ENCODE measurements at places on chromosomes 7 and 10.

DNA sequence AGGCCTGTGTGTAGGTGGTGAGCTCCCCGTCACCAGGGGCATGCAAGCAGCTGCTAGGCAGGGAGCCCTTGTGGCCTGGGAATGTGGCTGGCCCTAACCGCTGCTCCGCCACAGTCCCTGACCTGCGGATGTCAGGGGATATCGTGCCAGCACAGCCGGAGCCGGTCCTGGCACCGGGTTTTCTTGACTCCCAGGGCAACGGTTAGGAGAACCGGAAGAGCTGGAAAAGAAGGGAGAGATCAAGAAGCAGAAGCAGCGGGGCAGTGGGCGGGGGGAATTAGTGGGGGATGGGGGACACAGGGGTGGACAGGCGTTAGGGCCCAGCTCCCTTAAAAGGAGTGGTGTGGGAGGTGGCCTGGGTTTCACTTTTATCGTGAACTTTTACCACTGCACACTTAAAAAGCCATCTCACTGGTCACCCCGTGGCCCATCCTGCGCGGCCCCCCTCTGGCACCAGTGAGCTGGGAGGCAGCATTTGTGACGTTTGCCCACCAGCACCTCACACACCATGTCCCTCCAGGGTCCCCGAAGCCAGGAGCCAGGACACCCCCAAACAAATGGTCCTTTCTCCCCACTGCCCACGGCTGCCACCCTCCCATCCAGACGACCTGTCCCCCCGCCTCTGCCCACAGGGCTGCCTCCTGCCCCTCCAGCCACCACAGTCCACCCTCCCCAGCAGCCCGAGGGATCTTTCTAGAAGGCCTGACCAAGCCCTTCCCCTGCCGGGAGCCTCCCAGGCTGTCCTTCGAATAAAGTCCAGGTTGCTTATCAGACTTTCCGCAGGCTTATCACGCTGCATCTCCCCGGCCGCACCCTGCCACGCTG is 1.8 kb upstream of the MICALL2 start:
- DNase-seq = no peak

DNA sequence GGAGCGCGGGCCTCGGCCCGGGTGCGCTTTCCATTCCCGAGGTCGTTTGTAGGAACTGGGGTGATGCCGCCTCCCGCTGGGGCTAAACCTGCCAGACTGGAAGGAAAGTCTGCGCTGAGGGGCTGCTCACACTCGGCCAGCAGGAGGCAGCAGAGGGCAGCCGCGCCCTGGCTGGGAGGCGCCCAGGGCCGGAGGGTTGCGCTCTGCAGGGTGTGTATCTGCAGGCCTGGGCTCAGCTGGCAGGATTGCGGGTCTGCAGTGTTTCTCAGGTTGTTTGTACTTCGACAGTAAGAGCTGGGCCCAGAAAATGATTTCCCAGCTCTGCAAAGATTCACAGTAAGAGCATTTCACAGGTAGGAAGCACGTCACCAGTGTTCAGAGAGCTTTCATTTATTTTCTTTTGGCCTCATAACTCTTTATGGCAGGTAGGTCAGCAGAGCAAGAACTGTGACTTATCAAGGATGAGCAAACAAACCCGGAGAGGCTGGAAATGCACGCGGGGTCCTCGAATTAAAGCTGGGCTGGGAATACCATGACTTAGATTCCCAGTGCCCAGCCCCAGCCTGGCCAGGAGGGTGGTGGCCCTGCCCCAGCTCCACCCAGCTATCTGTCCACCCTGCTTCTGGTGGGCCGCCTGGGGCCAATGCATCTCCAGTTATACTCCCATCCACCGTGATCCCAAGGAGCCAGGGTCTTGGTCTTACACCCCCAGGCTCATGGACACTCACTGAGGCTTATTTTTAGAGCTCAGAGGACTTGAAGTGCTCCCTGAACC is 15.2 kb upstream of the PPP2R2D start:
- peak; percentile 85 for DNase-seq

DNA sequence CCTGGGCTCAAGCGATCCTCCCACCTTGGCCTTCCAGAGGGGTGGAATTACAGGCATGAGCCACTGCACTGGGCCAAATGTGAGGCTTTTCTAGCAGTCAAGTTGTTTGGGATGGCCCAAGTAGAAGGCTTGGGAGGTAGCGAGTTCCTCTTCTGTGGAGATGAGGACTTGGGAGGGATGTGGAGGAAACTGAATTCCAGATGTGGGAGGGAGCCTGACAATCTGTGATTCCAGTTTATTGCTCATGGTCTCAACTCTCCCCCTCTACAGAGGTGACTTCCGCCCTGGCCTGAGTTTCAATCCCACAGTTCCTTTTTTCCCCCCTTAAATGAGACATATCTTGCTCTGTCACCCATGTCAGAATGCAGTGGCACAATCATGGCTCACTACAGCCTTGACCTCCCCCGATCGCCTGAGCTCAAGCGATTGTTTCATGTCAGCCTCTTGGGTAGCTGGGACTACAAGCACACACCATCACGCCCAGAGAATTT is 3.4 kb downstream of the STYXL1 start:
- no peak for DNase-seq

- no peak for DNase-seq
Observed at GRCh38 chr10:112584276-112584675, 137.3 kb downstream of the VTI1A start.

GRCh38 chr10:80324086-80324485 is 32.5 kb downstream of the DYDC1 start:
- peak; percentile 14 for DNase-seq

GRCh38 chr10:62043421-62044021 is 142.0 kb downstream of the ARID5B start:
- no peak for DNase-seq

GRCh38 chr7:10128748-10129147 is 844.9 kb upstream of the PHF14 start:
- no peak for DNase-seq

GRCh38 chr10:78717200-78717599 is 351.6 kb upstream of the ZMIZ1 start:
- no peak for DNase-seq

- DNase-seq = no peak
Observed at GRCh38 chr7:39285256-39285655, 280.9 kb upstream of the YAE1 start.

GRCh38 chr10:11539191-11539868 is 72.1 kb downstream of the USP6NL start:
- DNase-seq = peak; percentile 11

DNA sequence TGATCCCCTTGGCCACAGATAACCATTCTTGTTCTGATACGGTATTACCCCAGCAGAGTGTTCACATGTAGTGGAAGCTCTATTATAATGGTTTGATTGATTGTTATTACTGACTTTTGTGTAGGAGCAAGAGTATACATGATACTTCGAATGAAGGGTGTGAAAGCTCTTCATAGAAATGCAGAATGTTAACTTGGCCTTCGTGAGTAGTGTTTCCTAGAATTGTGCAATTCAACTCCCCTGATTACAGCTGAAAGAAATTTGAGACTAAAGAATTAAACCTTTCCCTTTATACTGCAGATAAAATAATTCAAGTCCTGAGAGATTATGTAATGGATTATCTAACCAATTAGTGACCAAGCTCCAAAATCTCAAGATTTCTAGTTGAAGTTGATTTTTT is 38.2 kb downstream of the MKLN1 start:
- DNase-seq = no peak

GRCh38 chr10:93947055-93947454 is 46.7 kb upstream of the PLCE1 start:
- no peak for DNase-seq

- DNase-seq = no peak
Observed at GRCh38 chr10:76665029-76665428, 972.6 kb downstream of the KCNMA1 start.

- DNase-seq = no peak
Observed at GRCh38 chr10:101143345-101143630, 12.2 kb downstream of the TLX1 start.

DNA sequence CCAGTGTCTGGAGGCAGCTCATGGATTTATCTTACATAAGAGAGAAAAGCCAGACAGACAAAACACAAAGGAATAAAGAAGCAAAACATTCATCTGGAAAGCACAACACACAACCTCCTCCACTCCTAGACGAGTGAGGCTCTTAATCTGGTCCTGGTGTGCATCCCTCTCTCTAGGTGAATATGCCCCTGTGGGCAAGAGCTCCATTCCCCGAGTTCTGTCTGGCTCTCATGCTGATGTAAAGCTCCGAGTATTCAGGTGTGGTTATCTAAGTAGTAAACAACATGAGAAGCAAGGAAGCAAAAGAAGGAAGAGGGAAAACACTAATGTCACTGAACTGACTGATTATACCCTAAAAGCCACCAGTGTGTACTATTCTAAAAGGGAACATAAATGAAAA is 47.9 kb upstream of the FEZF1 start:
- no peak for DNase-seq

DNA sequence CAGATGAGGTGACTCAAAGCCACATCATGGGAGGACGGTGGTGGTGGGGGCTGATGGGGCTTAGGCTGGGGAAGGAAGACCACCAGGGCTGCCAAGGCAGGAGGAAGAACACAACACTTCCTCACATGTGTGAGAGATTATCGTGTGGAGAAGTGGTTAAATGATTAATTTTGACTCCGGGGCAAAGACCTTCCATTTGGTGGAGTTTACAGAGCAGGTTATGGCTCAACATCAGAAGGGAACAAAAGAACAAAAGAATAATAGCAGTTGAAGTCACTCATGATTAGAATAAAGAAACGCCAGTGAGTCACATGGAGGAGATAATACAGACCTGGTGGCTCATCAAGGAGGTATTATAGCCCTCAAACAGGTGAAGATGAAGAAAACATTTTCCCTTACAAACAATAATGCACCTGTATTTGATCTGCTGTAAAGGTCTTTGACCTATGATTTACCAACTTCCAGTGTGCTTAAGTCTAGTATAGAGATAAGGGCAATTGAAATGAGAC is 170.1 kb downstream of the PKD1L1 start:
- DNase-seq = no peak

- no peak for DNase-seq
Observed at GRCh38 chr7:7099584-7100014, 82.7 kb upstream of the C1GALT1 start.

DNA sequence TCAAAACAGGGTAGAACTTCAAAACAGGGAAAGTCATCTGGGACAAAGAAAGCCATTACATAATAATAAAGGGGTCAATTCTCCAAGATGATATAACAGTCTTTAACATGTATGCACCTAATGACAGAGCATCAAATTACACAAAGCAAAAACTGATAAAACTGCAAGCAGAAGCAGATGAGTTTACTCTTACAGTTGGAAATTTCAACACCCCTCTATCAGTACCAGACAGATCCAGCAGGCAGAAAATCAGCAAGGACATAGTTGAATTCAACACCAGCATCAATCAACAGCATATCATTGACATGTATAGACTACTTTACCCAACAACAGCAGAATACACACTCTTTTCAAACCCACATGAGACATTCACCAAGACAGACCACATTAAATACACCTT is 233.0 kb upstream of the NEBL start:
- no peak for DNase-seq

DNA sequence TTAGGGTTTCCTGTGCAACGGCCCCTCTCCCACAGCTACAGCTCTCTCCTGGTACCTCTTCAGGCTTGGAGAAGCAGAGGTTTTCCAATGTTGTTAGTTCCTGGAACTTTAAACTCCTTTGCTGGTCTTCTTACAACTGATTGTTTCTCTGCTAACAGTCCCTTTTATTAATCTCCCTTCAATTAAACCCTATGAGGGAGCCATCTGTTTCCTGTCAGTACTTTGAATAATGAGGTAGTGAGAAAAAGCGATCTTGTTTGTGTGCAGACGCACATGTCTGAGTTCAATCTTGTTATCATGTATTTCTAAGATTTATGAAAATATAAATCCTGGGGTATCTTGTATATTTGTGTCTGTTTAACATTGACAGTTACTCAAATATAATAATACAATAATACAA is 102.4 kb downstream of the MDFIC start:
- DNase-seq = no peak

DNA sequence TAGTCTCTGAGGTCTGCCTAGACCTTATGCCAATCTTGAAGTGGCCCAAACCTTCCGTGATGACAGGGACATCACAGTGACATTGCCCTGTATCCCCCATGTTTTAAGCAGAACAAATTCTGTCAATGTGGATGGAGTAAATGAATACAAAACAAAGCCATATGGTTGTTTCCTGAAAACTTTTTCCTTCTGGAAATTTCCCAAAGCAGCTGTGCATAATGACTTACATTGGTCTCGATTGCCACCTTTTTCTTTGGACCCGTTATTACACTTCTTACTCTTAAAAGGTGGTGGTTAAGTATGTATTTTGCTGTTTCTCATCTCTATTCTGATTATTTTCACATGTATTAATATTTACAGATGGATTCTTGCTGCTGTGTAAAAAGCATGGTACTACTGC is 411.2 kb upstream of the KLF6 start:
- no peak for DNase-seq

DNA sequence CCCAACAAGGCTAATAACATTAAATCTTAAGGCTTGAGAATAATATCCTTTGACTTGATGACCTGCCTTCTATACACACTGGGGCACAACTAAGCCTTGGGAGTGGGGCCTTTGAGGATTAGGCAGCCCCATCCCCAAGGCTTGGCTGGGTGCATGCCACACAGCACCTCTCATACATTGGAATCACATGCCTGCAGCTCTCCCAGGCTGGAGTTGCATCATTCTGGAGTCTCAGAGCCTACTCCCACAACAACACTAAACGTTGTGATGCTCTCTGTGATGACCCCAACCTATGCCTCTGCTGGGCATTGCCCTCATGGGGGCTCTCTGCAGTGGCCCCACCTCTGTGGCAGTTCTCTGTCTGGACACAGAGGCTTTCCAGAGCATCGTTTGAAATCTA is 31.9 kb upstream of the SGCE start:
- DNase-seq = no peak

- no peak for DNase-seq
Observed at GRCh38 chr7:102138676-102139075, 148.0 kb upstream of the SH2B2 start.

GRCh38 chr7:157664871-157665633 is 328.2 kb downstream of the DNAJB6 start:
- no peak for DNase-seq

- DNase-seq = no peak
Observed at GRCh38 chr7:93048136-93048930, 69.4 kb downstream of the SAMD9 start.

- peak; percentile 37 for DNase-seq
Observed at GRCh38 chr7:70660154-70660818, 471.7 kb upstream of the GALNT17 start.

DNA sequence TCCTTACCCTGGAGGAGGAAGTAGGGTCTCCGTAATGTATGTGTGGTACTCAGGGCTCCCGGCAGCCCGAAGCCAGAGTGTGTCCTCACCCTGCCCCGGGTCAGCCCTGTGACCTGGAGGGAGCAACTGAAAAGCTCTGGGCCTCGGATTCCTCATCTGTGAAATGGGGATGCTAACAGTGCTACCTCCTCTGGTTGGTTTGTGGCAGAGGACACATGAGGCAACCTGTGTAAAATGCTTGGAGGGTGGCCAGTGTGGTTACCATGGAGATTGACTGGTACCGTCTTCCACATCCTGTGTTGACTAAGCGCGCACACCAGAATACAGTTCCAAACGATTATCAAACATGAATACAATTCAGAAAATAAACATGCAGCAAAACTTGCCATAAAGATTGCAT is 163.8 kb upstream of the KLF6 start:
- peak; percentile 90 for DNase-seq
